ENCODE measurements at places on chromosomes 12 and 14.

- DNase-seq, result peak; percentile 81
These were observed 120.9 kb downstream of the SLC38A6 start for GRCh38 chr14:61101803-61102548.

- peak; percentile 12 for DNase-seq
These were observed 73.6 kb downstream of the TESC start for GRCh38 chr12:117025481-117026151.

DNA sequence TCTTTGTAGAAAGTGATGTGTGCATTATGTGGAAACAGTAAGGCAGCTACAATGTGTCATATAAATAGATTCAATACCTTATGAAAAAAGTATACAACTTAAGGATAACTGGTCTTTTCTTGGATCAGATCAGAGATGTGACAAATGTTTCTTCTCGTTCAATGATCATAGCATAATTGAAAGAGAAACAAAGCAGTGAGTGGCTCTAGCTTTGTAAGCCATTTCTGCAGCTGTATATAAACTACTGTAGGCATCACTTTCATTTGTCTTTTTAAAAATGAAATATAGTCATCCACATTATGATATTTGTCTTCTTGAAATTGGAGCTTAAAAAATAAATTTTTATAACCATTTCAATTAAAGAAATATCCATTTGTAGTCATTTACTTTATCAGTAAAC is 63.8 kb upstream of the LMO3 start:
- DNase-seq, result no peak

DNA sequence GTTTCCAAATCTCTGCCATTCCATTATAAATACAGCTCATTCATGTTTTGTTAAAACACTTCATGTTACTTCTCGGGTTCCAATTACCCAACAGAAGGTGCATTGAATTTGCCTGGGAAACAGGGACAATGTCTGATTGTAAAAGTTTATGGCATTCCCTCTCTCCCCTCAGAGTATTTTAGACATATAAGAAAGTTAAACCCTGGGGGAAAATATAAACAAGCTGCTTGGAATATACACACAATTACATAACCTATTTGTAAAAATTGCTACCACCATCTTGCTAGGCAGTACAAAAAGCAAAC is 60.0 kb downstream of the BTG1 start:
- DNase-seq, result no peak

GRCh38 chr12:14694970-14695369 is 1.4 kb downstream of the GUCY2C start:
- no peak for DNase-seq

DNA sequence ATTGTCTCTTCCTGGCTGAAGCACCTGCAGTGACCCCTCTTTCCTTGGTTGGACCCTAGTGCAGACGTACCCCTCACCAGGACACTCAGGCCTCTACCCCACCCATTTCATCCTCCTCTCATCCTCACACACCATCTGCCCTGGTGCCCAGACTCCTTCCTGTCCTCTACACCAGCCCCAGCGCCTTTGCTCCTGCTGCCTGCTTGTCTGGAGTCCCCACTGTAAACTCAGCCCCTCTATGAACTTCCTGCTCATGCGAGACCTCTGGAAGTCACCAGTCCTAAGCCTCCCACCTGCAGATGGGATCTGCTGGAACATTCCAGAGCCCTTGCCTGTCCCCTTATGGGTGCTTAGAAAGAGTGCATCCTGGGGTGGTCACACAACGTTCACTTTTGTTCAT is 242.5 kb downstream of the ADGRD1 start:
- DNase-seq, result no peak

- no peak for DNase-seq
These were observed 106.5 kb upstream of the PLXNC1 start for GRCh38 chr12:94041850-94042249.

- DNase-seq, result no peak
These were observed 175.8 kb upstream of the PLXNC1 start for GRCh38 chr12:93972411-93973208.

- no peak for DNase-seq
These were observed 155.7 kb upstream of the LRIG3 start for GRCh38 chr12:59075968-59076490.

DNA sequence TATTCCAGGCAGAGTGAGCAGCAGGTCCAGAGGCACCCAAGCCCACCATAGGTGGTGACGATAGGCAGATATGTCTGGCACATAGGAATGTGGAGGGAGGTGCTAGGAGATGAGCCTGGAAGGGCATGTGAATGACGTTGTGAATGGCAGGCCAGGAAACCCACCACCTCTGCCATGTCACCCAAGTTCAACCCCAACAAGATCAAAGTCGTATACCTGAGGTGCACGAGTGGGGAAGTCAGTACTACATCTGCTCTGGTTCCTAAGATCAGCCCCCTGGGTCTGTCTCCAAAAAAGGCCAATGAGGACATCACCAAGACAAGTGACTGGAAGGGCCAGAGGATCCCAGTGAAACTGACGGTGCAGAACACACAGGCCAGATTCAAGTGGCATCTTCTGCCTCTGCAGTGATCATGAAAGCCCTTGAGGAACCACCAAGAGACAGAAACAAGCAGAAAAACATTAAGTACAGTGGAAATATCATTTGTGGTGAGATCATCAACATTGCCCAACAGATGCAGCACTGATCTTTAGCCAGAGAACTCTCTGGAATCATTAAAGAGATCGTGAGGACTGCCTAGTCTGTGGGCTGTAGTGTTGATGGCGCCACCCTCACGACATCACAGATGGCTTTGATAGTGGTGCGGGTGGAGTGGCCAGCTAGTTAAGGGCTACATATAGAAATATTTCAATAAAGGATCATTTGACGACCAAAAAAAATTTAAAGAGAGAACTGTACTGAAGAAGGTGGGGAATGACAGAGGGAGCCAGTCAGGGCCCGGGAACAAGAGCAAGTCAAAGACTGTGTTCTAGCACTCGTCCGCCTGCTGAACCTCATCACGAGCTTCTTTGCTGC is 99.7 kb downstream of the ZFP36L1 start:
- peak; percentile 64 for DNase-seq

- DNase-seq, result no peak
These were observed 125.0 kb upstream of the DHRS4 start for GRCh38 chr14:23828616-23829015.

- peak; percentile 92 for DNase-seq
These were observed 20.4 kb downstream of the DLK1 start for GRCh38 chr14:100747021-100747586.

DNA sequence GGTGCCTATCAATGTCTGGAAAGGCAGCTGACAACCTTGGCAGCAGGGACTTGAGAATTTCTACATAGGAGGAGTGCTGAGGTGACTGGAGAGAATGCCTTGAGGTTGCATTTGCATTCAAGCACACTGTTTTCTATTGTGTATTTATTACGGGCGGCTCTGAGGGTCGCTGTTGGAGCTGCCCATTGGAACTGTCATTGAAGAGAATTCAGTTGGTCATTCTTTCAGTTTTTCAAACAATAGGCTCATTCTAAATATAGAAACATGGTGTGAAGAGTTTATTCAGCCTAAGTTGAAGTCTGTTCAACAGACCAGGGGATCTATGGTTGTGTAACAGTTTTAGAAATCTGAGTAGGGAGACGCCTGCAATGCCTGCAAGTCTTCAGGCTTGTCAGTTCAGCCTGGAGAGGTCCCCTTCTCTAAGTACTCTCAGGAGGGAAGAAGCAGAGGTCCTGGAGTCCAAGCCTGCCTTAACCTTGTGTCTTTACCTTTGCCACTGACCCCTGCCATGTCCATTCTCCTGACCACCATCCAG is 9.8 kb upstream of the ABHD12B start:
- DNase-seq, result no peak

- no peak for DNase-seq
These were observed 70.5 kb downstream of the DNAI7 start for GRCh38 chr12:25124493-25124892.

- no peak for DNase-seq
These were observed 120.8 kb downstream of the GLT1D1 start for GRCh38 chr12:128973883-128974681.

DNA sequence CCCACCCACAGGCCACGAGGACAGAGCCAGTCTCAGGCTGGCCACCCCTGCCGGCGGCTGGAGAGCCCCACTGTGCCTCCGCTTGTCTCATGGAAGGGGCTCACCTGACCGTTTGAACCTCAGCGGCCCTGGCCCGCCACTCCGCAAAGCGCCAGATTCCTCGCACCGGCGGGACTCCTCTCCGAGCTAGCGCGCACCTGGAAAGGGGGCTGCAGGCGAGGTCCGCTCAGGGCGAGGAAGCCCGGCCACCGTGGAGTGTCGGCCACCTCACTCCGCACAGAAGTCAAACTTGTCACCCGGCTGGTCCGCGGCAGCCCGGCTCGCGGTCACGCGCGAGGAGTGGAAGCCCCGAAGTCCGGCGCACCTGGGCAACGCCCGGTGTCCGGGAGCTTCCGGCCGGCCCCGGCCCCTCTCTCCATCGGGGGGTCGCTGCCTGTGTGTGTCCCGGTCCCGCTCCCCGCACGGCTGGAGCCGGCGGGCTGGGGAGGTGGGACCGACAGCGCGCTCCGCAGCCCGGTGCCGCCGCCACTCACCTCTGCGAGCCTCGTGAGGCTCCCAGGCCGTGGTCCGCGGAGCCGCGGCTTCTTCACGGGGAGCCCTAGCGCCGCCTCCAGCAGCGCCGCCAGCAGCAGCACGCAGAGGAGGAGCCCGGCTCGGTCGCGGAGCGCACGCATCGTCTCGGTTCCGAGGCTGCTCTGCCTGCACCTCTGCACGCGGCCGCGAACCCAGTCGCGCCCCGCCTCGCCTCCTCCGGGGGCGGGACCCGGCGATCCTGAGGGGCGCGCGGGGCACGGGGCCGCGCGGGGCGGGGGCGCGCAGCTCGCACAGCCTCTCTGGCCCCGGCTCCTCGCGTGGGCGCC is at the start of gene ISM2:
ISM2 (minus strand) TSS at position 697 of the 860 bp plus-strand sequence; CDS start at position 674, 23 bp downstream.
- DNase-seq, result no peak

DNA sequence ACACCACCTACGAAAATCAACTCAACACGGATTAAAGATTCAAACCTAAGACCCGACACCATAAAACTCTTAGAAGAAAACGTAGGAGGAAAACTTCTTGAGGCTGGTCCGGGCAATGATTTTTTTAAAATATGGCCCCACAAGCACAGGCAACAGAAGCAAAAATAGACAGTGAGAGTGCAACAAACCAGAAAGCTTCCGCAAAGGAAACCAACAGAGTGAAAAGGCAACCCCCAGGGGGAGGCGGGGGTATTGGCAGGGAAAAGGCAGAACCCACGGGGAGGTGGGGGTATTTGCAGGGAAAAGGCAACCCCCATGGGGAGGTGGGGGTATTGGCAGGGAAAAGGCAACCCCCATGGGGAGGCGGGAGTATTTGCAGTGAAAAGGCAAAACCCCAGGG is 20.5 kb upstream of the FBRSL1 start:
- DNase-seq, result no peak

DNA sequence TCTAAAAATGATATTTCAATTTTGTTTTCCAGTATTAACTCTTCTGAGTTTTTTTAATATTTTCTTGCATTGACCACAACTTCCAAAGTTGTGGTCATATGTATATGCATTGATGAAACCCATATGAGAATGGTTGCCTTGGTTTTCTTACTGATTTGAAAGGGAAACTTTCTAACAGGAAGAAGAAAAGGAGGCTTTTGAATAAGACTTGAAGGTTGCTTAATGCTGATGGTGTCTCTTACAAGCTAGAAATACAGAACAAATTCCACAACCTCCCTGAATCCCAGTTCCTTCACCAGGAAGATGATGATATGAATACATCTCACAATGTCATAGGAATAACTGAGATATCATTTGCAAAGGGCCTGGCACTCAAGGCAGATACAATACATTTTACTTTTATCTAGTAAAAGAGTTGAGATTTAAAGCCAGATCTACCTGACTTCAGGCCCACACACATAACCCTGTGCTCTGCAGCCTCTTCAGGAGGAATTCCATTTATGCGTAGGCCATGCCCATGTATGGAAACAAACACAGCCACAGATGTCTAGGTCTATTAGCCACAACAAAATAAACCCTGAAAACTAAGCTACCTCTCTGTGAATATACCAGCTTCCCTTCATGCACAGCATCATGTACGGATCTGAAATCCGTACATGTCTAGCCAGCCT is 165.4 kb upstream of the PLEKHG7 start:
- DNase-seq, result no peak

- no peak for DNase-seq
These were observed 430.0 kb upstream of the SOX5 start for GRCh38 chr12:24379433-24379832.

DNA sequence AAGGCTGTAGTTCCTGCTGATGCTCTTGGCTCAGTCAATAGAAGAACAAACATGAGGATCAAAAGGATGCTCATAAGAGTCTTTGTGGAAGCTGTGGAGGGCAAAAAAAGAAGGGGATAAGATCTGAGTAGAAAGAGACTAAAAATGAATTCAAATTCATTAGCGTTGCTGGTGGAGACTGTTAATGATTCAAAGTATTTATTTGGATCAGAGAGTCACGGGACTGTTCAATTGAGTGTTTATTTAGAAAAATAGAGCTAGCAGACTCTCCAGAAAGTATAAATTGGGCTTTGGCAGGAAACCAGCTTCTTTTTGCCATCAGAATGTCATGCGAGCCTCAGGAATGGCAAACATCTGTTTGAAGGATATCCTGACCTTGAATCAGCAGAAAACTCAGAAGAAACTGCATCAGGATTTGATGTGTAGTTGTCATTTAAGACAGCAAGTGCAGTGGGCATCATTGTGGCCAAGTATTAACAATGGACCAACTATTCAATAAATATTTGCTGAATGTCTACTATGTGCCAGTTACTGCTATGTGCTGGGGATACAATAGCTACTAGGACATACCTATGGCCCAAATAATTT is 126.4 kb downstream of the TBC1D30 start:
- no peak for DNase-seq

DNA sequence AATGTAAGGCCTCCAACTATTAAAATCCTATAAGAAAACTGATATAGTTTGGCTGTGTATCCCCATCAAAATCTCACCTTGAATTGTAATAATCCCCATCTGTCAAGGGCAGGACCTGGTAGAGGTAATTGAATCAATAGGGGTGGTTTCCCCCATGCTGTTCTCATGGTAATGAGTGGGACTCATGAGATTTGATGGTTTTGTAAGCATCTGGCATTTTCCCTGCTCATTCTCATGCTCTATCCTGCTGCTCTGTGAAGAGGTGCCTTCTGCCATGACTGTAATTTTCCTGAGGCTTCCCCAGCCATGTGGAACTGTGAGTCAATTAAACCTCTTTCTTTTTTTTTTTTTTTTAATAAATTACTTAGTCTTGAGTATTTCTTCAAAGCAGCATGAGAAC is 31.9 kb downstream of the TSPAN19 start:
- DNase-seq, result no peak

GRCh38 chr12:992647-993046 is 1.6 kb downstream of the ERC1 start:
- no peak for DNase-seq

DNA sequence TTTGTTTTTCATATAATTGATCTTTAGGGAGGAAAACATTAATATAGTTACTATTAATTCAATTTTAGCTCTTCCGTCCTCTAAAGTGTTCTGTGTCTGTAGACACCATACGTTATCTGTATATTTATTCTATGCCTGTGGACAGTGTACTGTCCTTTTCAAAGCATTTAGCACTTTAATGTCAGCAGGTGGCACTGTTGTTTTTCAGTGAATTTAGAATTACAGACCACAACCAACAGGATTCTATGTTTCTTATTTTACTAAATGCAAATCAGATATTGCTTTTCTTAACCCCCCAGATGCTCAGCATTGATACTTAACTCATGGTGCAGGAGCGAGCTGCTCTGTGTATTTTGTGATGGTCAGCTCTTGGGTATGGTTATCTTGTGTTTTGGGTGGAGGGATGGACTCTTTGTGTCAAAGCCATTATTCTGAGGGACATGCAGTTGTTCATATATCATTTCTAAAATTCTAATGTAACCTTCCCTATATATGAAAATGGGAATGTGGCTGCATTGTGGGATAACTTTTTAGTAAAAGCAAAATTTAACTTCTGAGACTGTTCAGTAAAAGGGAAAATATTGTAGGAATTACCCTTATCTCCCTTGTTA is 65.2 kb downstream of the PAPOLA start:
- peak; percentile 5 for DNase-seq

Data from fibroblast of skin of left biceps (primary cell).